ENCODE measurements at places on chromosomes 2 and 18. TPM values are rescaled to one million over a fixed set of nuclear protein-coding genes. Genes with fewer than 3 reads are reported as not detected.

Gene MC5R
- not detected for total RNA-seq

Gene SPDYA
- total RNA-seq, result not detected

Gene GAL3ST2
- 0.29 TPM for total RNA-seq

Gene BBS5
- 2.6 TPM for total RNA-seq

Gene REG3A
- not detected for total RNA-seq

Gene TRIM43B
- total RNA-seq, result not detected

Gene METTL21A
- total RNA-seq, result 9.1 TPM

Measured in uterus (tissue), 4 donors.